ENCODE measurements at places on chromosomes 3 and 15.

- peak; percentile 42 for DNase-seq
Measured at GRCh38 chr15:27820232-27820631, 278.9 kb downstream of the OCA2 start.

- peak; percentile 33 for DNase-seq
Measured at GRCh38 chr3:9301091-9301490, 51.6 kb upstream of the SRGAP3 start.

GRCh38 chr15:50355980-50356379 is 982 bp upstream of the GABPB1 start:
- DNase-seq = no peak

DNA sequence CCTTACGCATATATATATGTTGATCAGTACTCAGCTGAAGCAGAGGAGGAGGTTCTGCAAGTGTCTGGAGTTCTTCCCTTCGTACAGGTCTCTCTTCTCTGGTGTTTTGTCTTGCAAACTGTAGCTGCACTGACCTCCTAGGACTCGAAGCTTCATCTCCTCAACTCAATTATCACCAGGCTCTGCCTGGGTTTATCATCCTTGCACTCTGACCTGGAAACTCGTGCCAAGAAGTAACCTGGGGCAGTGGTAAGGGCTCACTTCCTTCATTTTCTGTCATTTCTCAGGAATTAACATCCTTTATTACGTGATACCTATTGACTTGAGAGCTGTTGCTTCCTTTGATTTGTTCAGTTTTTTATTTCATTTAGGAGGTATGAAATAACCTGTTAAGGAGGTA is 14.4 kb downstream of the REC114 start:
- no peak for DNase-seq

DNA sequence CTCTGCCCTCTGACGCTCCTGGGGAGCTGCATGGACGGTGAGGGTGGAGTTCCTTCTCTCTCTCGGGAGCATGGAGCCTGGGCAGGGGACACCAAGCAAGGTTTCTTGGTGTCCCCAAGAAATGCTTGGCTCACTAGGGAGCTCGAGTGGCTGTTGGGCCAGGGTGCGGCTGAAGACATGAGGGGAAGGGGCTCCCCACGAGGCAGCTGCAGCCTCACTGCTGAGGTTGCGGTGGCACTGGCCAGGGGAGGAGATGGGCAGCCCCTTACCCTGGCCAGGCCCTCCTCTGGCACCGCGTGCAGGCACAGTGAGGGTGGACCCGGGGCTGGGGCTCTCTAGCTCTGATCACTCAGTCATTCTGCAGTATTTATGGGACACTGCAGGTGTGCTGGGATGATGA is 43.5 kb upstream of the SLC41A3 start:
- DNase-seq = no peak

DNA sequence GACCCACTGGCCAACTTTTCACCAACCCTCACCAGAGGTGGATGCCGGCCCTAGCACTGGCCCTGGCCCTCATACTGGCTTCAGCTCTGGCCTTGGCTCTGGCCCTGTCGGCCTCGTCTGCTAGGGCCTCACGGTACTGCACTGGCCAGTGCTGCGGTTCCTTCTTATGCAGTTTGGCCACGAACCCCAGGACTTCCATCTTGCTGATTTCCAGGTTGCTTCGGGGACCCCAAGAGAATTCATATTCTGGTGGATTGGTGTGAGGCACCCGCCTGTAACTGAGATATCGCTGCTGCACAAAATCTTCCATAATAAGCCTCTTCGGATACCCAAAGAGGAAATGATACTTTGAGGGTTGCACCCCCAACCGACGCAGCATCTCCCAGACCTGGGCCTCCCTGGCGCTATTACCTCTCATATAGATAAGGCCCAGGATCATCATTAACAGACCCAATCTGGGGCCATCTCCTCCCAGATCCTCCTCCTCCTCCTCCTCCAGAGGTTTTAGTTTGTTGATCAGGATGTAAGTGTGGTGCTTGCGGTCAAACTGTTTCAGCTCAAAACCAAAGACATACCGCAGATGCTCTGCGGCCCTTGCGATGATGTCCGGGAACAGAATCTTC is 883 bp downstream of the MAGEF1 start:
- no peak for DNase-seq

DNA sequence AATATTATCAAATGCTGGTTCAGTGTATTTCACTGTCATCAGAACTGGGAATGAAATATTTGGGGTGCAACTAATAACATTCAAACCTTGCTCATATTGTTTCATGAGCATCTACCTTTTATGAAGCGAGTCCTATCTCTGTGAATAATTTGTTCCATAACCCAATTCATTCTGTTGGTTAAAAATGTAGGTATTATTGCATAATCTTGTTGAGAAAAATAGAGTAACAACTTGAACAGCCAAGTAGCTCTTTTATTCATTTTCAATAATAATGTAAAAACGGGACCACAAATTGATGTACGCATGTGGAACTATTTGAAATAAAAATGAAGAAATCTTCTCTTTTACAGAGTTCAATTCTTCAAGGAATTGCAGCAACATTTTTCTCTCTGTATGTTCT is 30.1 kb upstream of the TBC1D5 start:
- no peak for DNase-seq

DNA sequence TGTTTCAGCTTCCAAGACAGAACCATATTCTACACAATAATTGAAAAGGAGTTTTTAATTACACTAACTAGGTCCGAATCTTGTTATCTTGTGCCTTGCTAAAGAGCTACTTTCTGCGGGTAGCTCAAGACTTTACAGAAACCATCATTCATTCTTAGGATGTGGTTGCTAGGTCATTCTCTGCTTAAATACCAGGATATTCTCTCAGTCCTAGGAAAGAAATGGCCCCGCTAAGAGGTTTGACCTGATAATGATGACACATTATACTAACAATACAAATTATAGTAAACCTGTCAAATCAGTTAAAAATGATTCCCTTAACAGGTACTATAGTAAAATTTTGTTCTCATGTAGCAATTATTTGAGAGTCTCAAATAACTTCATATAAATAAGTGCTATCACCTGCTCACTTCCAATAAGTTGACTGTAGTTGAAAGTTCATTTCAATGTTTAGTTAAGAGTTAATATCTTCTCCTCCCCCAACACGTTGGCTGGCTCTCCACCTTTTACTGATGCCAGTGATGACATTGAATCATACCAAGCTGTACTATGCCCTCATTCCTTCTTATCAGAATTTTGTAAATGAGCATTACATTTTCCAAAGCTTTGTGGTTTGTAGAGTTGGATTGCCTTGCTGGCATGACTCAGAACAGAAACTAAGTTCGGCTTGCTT is 3.6 kb upstream of the C3orf85 start:
- DNase-seq = peak; percentile 11

DNA sequence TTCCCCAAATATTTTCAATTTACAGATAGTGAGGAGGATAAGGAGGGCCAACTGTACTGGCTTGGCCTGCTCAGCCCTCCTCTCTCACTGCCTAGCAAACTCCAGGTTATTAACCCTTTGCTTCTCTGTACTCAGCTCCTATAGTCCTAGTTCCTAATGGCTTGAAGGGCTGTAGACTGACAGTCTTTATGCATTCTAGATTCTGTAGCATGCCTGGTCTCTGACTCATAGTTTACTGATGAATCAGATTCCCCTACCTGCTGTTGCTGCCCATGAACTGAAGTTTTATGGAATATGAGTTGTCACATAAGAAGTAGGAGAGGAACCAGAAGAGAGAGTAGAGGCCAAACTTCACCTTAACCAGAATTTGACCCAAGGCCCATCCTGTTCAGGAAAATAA is 27.1 kb upstream of the MAP3K13 start:
- DNase-seq = no peak

- DNase-seq = no peak
Measured at GRCh38 chr15:52379395-52380106, 83.9 kb upstream of the MYO5C start.

GRCh38 chr3:40432793-40433192 is 24.3 kb upstream of the RPL14 start:
- peak; percentile 10 for DNase-seq

- DNase-seq = no peak
Measured at GRCh38 chr3:67192466-67192865, 194.4 kb downstream of the KBTBD8 start.

- peak; percentile 35 for DNase-seq
Measured at GRCh38 chr3:152870027-152870426, 35.1 kb downstream of the P2RY1 start.

DNA sequence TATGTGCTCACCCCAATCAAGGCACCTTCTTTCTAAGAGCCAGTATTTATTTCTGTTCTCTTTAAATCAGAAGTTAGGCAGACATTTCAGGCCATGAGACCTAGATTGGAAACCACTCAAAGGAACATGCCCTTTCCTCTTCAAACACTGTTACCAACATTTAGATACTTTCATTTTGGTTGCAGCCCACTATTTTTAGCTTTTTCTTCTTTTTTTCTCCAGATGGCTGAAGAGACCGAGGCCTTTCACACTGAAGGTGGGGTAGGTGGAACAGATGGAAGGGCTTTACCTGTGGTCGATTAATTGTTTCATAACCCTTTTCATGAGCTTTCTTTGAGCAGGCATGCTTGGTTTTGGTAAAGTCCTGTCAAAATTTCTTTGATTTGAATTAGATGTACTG is 10.9 kb upstream of the LZTFL1 start:
- DNase-seq = no peak

GRCh38 chr3:96813820-96814650 is at the start of gene EPHA6:
Gene EPHA6, plus strand, starts transcription at chr3:96814594.
- DNase-seq = no peak

- no peak for DNase-seq
Measured at GRCh38 chr3:148372206-148372875, 325.4 kb upstream of the AGTR1 start.

DNA sequence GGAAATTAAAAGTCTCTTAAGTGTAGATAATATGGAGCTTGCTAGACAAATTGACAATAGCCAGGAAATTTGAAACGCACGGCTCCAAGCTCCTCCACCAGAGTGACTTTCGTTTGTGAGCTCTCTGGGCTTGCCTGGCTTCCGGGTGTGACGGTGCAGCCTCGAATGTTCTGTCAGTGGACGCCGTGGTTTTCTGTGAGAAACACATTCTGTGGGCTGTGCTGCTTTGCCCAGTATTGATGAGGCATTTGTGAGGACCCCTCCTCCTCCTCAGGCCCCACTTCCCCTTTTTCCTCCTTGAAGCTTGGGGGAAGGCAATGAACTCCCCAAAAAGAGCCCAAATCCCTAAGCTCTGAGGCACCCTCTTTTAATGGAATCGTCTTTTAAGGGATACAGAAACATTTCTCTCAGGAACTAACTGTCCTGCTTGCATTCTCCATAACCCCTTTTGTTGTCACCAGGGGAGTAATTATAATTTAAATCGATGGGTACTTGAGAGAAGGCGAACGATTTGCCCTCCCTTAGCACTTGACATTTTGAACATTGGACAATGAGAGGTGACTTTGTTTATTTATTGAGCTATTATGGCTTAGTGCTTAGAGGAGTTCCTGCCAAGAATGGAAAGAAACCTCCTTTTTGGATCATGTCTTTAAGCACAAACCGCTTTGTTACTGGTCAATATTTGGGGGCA is 40.8 kb downstream of the POLR2M start:
- peak; percentile 20 for DNase-seq

GRCh38 chr3:45170096-45170495 is 23.9 kb upstream of the CDCP1 start:
- DNase-seq = no peak

DNA sequence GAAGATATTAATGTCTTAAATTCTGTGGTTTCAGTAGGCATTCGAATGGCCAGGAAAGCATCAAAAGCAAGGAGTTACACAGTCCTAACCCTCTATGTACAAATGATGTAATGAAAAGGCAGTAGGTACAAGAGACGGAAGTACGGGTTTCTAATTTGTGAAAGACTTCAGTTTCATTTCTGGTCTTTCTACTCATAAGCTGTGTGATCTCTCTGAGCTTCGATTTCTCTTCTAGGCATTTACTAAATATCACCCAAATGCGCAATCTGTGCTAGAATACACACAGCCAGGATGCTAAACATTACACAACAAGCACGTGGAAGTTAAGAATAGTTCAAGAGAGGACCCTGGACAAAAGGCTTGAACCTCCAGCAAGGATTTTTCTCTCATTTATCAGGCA is 17.9 kb upstream of the STIMATE start:
- DNase-seq = no peak

- no peak for DNase-seq
Measured at GRCh38 chr3:100104442-100104798, 9.9 kb downstream of the FILIP1L start.

DNA sequence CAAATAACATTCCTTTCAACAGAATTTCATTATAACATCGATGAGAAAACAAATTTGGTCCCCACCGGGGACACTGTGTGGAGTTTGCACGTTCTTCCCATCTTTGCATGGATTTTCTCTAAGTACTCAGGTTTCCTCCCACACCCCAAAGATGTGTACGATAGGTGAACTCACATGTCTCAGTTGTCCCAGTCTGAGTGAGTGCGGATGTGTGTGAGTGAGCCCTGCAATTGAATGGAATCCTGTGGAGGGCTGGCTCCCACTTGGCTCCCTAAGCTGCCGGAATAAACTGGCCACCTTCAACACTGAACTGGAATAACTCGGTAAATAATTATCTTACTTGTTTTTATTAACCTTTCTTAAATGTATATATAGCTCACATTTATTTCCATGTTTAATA is 77.0 kb downstream of the TRANK1 start:
- DNase-seq = no peak

GRCh38 chr15:56199038-56199437 is 44.6 kb downstream of the RFX7 start:
- DNase-seq = no peak

DNA sequence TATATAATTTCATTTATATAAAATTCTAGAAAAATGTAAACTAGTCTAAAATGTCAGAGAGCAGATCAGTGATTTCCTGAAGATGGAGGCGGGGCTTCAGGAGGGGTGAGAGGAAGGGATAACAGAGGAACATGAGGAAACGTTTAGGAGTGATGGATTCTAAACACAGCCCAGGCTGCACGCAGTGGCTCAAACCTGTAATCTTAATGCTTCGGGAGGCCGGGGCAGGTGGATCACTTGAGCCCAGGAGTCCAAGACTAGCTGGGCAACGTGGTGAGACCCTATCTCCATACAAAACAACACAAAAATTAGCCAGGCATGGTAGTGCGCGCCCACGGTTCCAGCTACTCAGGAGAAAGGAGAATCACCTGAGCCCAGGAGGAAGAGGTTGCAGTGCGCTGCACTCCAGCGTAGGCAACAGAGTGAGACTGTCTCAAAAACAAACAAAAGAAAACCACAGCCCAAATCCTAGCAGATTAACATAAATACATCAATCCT is 18.0 kb upstream of the IQCF1 start:
- no peak for DNase-seq

Measured in OCI-M1 (cell line).